ENCODE measurements at places on chromosomes 12 and 14.

DNA sequence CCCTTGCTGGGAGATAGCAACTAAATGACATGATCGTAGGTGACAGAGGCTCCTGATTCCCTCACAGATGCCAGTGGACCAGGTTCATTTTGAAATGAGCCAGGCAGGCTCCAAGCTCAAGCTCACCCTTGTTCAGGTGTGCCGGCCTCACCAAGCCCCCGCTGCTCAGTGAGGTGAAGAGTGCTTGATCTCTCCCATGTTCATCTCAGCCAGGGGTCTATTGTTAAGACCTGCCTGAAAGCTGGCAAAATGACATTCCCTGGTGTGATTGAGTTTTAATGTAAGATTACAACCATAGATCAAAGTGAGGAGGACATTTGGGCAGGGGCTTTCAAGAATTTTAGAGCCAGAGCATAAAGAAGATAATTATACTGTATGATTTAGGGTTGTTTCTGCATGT, 497.9 kb downstream of the EGLN3 start:
- DNase-seq, result no peak

DNA sequence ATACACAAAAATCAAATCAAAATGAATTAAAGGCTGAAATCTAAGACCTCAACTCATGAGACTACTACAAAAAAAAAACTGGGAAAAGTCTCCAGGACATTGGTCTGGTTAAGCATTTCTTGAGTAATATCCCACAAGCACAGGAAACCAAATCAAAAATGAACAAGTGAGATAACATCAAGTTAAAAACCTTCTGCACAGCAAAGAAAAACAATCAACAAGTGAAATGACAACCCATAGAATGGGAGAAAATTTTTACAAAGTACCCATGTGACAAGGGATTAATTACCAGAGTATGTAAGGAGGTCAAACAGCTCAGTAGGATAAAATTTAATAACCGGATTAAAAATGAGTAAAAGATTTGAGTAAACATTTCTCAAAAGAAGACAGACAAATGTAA, 338.7 kb downstream of the SLC16A7 start:
- no peak for DNase-seq

DNA sequence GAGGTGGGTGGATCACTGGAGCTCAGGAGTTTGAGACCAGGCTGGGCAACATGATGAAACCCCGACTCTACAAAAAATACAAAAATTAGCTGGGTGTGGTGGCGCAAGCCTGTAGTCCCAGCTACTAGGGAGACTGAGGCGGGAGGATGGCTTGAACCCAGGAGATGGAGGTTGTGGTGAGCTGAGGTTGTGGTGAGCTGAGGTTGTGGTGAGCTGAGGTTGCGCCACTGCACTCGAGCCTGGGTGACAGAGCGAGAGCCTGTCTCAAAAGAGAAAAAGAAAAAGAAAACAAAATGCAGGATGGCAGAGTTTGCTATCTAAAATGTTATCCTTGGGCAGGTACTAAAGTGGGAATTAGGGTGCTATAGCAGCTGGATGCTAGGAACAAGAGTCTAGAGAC, 10.8 kb upstream of the GPRC5A start:
- no peak for DNase-seq

GRCh38 chr14:39548358-39548757, 116.1 kb upstream of the FBXO33 start:
- DNase-seq, result no peak

DNA sequence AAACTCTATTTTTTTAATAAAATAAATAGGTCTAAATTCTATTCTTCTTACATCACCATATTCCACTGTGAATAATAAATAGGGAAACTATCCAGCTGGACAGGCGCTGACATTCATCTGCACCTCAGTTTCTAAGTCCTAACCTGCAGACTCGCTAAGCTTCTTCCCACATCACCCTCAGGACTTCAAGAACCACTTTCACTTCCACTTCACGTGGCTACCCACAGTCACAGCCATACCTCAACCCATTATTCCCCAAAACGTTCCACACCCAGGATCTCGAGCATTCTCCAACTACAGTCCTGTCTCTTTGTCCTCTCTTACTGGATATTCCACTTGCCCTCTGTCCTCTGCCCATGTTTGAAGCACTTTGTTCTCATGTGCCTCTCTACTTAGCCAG, 71.1 kb downstream of the C2CD5 start:
- DNase-seq, result no peak

DNA sequence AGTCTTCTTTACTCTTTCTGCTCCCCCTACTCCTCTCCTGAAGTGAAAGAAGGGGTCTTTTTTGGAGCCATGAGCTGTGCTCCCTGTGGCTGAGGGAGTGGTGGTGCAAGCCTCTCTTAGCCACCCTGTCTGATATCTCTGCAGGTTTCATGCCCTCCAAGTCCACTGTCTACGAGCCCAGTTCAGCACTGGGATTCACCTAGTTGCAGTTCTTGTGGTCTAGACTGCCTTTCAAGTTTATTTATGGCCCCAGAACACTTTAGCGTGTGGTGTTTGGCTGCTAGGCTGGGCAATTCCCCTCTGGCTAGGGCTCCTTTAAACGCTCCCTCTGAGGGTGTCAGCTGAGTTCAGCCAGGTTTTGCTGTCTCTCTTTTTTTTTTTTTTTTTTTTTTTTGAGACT, 908.6 kb downstream of the TRHDE start:
- DNase-seq, result no peak

DNA sequence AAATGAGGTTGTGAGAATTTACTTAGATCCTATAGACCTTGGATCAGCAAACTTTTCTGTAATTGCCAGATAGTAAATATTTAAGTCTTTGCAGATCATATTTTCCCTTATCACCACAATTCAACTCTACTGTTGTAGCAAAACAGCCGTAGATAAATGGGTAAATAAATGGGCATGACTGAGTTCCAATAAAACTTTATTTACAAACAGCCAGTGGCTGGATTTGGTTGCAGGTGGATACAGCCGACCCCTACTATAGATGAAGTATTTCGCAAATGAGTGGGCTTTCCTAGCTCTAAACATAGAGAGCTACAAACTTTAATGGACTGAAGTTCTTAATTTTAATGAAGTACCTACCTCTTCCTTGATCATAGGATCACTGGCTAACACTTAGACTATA, 100.7 kb downstream of the GPATCH2L start:
- no peak for DNase-seq

DNA sequence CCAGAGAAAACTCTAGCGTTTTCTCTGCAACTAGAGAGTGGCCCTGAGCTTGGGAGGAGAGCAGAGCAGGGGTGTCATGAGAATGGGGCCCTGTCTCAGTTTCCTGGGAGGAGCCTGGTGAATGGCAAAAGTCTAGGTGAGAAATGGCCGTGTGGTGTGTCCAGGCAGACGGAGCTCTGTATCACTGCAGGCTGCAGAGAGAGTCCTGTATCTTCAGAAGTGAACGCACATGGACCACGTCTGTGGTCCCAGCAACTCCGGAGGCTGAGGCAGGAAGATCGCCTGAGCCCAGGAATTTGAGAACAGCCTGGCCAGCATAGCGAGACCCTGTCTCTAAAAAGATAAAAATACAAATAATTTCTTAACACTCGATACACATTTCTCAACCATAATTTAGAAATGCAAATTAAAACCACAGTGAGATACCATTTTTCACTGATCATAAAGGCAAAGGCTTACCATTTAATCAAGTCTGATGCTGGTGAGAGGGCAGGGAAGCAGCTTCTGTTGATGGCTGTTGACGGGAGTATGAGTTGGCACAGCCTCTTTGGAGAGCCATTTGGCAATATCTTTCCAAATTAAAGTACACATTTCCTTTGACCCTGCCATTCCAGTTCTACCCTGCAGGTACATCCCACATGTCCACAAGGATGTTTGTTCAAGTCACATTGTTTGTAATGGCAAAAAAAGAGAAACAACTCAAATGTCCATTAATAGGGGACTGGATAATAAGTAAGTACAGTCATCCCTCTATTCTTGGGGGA, 51.0 kb downstream of the NFKBIA start:
- DNase-seq, result no peak

GRCh38 chr14:102825307-102826095, 48.3 kb downstream of the TRAF3 start:
- no peak for DNase-seq

GRCh38 chr14:29475641-29476040, 452.0 kb downstream of the PRKD1 start:
- no peak for DNase-seq

DNA sequence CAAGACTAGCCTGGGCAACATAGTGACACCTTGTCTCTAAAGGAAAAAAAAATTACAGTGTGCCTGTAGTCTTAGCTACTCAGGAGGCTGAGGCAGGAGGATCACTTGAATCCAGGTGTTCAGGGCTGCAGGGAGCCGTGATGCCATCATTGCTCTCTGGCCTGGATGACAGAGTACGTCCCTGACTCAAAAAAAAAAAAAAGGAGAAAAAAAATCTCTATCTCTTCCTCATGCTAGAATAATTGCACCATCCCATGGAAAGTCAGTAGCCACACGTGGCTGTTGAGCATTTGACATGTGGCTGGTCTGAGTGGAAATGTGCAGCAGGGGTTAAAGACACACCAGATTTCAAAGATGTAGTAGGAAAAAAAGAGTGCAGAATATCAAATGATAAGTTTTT, 3.8 kb downstream of the RILPL1 start:
- DNase-seq, result no peak

GRCh38 chr12:80268924-80269749, 169.8 kb downstream of the OTOGL start:
- DNase-seq, result peak; percentile 88

DNA sequence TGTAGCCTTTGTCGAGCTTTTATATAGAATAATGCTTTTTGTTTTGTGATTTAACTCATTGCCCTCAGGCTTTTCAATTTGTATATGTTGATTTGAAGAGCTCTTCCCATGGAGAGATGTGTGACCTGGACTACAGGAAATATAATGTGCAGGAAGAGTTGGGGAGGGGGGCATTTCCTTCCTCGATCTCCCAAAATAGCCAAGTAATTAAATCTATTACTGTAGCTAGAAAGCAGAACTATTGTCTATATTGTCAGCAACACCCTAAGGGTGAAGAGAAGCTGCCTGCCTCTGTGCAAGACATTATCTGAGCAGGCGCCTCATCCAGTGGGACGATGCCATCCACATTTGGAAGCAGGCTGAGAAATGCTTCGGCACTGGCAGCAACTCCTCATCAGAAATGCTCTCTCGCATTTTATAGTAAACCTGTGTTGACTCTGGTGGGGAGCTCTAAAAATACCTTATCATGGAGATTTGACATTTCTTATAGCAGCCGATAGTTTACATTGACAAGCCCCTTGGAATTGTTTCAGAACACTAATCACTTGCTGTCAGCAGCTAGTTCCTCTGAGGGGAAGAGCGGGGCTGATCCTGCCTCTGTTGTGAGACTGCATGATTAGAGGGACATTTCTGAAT, 392.5 kb upstream of the RGS6 start:
- DNase-seq, result no peak
